ACHN (cell line): ENCODE measurements at places on chromosomes 7 and 10.

GRCh38 chr10:56771343-56771742 is 410.3 kb upstream of the ZWINT start:
- no peak for DNase-seq

DNA sequence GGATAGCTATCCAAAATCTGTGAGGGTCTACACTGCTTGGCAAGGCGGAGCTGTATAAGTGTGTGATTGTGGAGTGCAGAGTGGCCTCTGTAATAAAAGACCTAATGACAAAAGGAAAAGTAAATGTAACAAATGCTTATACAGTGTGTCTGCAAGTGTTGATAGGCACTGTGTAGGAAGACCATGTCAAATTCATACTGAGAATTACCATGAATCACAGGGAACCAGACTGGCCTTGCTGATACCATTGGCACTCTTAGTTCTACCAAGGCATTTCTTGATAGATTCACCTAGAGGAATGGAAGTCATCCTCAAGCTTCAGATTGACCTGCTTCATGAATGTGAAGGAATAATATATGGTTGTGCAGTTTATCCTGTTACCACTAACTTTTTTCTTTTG is 58.8 kb downstream of the CYCS start:
- DNase-seq: no peak

DNA sequence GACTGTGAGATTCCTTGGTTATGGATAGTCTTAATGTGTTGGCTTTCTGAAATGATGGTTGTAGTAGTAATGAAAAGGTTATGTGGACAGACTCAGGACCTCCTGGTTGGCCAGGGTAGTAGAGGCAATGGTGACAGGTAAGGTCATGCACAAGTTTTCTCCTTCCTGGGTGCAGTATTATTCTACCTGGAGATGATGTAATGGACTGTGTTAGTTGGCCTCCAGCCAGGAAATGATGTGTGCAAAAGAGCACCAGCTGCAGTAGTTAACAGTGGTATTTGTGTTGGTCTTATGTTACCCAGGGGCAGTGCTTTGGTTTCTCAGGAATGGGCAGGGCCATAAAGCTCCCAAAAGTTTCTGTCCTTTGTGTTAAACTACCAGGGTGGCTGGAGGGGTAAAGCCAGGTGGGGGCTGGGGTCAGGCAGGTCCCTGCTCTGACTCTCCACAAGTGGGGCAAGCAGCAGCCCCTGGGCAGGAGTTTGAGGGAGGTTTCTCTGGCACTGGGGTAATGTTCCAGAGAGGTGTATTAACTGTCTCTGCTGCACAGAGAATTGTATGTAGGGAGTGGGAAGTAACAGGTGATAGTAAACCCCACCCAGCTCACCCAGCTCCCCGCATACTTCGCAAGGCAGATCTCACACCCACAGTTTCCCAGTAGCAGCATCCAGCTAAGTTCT is 36.3 kb downstream of the GPR22 start:
- no peak for DNase-seq

DNA sequence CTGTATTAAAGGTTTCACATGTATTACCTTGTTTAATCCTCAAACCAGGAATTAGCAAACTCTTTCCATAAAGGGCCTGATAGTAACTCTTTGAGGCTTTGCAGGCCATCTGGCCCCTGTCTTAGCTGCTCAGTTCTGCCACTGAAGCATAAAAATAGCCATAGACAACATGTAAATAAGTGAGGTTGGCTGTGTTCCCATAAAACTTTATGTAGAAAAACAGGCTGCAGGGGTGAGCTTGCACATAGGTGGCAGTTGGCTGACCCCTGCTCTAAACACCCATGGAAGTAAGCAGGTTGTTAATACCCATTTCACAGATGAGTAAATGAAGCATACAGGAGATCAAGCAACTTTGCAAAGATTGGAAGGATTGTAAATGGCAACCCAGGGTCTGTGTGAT is 1279.2 kb upstream of the AUTS2 start:
- DNase-seq: no peak

DNA sequence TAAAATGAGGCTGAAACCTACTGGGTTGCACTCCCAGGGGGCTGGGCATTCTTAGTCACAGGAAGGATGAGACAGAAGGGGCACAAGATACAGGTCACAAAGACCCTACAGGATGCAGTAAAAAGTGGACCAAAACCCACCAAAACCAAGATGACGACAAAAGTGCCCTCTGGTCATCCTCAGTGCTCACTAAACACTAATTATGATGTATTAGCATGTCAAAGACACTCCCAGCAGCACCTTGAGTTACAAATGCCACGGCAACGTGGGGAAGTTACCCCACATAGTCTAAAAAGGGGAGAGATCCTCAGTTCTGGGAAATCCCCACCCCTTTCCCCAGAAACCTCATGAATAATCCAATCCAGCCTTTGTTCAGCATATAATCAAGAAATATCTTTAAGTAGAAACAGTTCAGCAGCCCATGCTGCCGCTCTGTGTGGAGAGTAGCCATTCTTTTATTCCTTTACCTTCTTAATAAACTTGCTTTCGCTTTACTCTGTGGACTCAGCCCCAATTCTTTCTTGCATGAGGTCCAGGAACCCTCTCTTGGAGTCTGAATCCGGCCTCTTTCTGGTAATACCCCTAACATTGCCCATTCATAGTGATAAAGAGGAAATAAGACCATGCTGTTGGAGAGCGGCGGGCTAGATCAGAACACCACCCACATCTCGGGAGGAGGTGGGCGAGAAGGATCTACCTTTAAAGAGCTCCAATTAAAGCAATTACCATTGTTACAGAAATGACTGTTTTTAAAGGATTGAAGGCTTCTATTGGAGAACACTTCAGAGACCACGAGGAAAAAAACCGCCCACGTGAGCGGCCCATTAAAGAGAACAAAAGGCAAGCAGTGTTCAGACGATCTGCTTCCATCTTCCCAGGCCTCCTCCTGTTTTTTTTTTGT is 170.9 kb downstream of the USP6NL start:
- no peak for DNase-seq

DNA sequence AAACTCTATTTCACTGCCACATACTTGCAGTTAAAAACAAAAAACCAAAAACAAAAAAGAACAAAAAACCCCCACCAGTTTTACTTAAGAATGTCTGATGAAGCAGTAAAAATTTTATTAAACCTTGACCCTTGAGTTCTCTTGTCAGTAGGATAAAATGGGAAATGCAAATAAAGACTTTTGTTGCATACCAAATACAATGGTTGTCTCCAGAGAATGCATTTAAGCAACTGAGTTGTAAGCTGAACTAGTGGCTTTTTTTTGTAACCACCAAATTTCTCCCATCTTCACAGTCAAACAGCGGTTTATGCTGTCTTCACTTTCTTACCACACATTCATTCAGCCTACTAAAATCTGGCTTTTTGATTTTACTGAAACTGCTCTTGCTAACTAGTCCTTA is 3.1 kb downstream of the SYPL1 start:
- no peak for DNase-seq

DNA sequence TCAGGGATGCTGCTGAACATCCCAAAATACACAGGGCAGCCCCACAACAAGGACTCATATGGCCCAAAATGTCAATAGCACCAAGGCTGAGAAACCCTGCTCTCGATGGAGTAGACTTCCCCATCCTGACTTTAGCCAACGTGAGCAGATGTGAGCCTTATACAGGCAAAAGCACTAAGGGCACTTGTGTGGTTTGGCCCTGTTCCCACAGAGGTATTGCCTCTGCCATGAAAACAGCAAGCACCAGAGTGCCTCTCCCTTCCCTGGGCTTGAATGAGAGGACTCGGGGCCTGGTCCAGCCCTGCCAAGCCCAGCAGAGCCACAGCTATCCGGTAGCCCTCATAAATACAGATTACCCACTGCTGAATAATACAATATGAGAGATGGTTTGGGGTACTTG is 47.5 kb downstream of the ACSM6 start:
- no peak for DNase-seq
